ENCODE measurements at places on chromosomes 7 and 10.

DNA sequence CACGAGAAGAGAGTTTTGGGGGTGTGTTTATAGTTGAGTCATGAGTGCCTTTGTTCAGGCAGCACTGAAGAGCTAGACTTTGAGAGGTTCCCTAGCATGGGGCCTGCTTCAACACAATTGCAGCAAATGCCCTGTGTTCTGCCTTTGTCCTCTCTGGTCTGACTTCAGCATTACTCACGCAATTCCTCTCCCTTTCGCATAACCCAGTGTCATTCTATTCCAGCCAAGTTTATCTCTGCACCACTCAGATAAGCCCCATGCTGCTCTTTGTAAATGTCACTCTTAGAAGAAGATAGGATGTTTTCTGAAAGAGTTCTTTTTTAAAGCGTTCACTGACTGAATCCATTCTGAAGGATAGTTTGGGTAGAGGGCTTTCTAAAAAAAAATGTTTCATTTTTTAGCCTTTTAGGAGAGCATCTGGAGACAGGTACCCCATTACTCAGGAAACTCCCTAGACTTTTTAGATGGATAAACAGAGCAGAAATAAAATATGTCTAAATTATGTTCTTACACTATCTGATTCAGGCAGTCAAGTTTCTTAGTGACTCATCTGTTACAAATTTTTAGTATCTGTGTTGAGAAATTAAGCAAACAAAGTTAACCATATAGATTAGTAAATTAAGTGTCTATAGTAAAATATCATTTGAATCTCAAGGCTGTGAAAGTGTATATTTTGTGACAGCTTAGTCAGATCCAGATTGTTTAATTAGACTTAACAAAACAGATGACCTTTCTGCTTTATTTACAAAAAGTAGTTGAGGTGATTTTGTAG, 318.5 kb downstream of the GPR158 start:
- DNase-seq: no peak

DNA sequence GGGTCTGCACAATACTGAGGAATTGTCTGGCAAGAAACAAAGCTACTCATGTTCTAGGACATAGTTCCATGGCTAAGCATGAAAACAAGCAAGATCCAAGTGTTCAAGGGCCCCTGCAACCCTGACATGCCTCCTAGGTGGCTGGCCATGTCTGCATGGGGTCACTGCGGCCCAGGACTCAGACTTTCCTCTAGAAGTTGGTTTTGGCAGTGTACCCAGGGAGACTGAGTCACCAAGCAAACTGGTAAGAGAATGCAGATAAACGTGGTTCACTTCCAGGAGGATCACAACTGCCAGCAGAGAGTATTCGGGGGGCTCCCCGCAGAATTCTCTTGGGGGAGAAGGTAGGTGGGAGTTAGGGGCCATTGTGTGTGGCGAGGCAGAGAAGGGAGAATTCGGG, 7.4 kb upstream of the PFKFB3 start:
- no peak for DNase-seq

GRCh38 chr10:69952069-69952800, 100.4 kb upstream of the MACROH2A2 start:
- DNase-seq: no peak

DNA sequence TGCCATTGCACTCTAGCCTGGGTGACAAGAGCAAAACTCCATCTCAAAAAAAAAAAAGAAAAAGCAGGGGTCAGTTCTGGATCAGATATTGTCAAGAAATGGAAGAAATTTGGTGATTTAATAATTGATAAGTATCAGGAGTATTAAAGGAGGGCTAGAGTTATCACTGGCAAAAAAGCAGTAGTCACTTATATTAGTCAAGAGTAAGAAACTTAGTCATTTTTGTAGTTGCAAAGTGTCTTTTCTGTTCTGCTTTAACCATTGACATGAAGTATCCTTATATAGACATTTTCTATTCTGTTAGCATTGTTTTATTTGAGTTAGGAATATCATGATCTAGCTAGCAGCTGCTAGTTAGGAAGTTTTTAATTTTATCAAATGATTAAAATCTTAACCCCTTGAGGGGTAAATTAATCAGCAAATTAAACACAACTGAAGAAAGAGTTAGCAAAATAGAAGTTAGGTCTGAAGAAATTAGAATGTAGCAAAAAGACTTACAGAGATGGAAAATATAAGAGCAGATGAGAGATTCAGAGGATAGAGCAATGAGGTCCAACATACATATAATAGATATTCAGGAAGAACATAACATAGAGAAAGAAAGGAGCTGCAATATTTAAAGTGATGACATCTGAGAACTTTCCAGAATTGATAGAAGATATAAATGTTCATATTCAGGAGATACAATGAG, 7.3 kb upstream of the CCDC6 start:
- DNase-seq: no peak

GRCh38 chr7:139033346-139034114, 2.3 kb downstream of the ZC3HAV1L start:
- DNase-seq: no peak

DNA sequence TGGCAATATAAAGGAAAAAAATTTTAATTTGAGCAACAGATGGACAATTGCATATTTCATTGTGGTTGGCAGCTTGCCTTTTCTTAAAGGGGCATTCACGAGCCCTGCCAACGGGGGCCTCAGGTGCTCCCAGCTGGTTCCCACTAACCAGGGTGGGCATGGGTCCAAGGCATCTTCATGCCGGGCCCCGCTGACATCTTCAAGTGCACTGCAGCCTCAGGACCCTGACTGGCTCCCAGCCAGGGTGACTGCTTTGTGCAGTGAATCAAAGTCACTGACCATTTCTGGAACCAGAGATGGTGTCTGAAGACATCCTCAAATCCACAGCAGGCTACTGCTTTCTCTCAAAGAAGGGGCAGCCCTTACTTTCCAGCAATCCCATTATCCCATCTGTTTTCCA, 275.2 kb upstream of the MGMT start:
- DNase-seq: no peak

GRCh38 chr7:106982415-106982814, 62.1 kb upstream of the PRKAR2B start:
- DNase-seq: no peak

GRCh38 chr7:110888641-110889040, 202.3 kb upstream of the LRRN3 start:
- DNase-seq: no peak

DNA sequence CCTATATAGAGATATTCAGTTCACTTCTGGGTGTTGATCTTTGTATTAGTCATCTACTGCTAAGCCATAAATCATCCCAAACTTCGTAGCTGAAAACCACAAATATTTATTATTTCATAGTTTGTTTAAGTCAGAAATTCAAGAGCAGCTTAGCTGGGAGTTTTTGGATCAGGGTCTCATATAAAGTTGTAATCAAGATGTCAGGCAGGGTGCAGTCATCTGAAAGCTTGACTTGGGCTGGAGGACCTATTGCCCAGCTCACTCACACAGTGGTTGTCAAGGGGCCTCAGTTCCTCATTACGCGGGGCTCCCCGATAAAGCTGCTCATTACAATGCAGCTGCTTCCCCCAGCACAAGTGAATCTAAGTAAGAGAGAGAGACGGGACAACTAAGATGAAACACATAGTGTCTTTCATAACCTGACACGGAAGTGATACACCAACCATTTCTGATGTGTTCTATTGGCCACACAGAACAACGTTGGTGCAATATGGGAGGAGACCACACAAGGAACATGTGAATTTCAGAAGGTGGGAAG, 15.7 kb downstream of the PPP1R3C start:
- no peak for DNase-seq

GRCh38 chr7:35313575-35313974, 59.7 kb upstream of the TBX20 start:
- no peak for DNase-seq

- no peak for DNase-seq
Measured at GRCh38 chr7:113076703-113077102, 9.9 kb downstream of the GPR85 start.

- no peak for DNase-seq
Measured at GRCh38 chr10:31126593-31126992, 94.9 kb upstream of the ZNF438 start.

- no peak for DNase-seq
Measured at GRCh38 chr10:101354328-101355071, 535 bp downstream of the BTRC start.

DNA sequence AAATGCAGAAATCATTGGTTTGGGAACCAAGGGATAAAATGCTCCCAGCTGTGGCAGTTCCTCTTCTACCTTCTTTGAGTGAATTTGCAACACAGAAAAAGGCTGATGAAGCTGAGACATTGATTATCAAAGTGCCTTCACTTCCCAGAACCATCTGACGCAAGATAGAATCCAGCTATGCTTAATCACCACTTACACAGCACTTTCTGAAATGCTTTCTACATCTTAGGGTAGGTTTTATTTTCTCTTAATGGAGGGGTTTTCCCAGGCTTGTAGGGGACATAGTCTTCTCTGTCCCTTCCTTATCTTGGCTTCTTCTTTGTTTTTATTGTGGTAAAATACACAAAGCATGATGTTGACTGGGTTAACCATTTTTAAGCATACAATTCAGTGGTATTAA, 332.6 kb upstream of the ZNF32 start:
- DNase-seq: no peak

- no peak for DNase-seq
Measured at GRCh38 chr7:519484-520390, at the start of gene PDGFA. Gene PDGFA (minus strand): TSS chr7:519846. CDS start chr7:519001, 845 bp downstream.

- DNase-seq: no peak
Measured at GRCh38 chr7:121541457-121541856, 145.3 kb upstream of the FAM3C start.

GRCh38 chr7:151210087-151210854, at the start of gene H2BK1:
Gene H2BK1 (minus strand): TSS chr7:151210488. CDS start chr7:151210318, 170 bp downstream.
- no peak for DNase-seq

DNA sequence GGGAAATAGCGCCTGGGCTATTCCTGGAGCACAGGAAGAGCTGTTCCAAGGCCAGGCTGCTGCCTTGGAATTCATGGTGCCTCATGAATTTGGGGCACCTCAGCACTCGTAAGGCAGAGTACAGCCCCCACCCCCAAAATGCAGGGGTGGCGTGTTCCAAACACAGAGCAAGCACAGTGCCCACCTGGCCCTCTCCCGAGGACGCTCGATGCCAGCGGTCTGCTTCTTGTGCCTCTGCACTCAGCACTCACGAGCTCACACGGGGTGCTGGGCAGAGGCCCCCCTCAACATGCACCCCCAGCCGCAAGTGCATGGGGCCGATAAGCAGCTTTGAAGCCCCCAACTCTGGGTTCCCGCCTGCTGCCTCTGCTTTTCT, 60.1 kb downstream of the ZRANB1 start:
- no peak for DNase-seq

DNA sequence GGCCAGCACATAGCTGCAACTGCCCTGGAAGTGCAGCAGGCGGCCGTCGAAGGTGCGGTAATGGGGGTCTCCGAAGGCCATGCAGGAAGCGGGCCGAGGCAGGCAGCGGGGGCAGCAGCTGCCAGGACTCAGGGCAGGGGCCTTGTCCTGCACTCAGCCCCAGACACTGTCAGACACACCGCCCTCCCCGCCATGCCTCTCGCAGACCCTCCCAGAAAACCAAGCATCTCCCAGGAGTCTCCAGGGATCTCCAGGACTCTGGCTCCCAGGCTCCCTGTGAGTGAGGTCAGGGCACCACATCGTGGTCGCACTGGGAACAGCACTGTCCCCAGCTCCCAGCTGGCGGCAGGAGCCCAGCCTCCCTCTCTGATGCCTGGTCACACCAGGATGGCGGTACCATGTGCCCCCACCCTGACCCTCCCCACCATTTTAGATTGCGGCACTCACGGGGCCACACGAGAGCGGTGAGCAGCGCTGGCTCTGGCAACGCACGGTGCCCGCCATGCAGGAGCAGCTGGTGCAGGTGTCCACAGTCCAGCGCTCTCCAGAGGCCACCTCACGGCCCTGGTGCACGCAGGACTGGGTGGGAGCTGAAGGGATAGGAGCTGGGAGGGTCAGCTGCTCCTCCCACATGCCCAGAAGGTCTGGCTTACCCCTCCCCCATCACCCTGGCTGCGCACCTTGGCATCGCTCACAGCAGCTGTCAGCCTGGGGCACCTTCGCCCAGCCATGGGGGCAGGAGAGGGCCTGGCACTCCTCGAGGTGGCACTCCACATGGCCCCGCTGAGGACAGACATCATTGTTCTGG, 17.5 kb downstream of the ATP6V1F start:
- DNase-seq: no peak

DNA sequence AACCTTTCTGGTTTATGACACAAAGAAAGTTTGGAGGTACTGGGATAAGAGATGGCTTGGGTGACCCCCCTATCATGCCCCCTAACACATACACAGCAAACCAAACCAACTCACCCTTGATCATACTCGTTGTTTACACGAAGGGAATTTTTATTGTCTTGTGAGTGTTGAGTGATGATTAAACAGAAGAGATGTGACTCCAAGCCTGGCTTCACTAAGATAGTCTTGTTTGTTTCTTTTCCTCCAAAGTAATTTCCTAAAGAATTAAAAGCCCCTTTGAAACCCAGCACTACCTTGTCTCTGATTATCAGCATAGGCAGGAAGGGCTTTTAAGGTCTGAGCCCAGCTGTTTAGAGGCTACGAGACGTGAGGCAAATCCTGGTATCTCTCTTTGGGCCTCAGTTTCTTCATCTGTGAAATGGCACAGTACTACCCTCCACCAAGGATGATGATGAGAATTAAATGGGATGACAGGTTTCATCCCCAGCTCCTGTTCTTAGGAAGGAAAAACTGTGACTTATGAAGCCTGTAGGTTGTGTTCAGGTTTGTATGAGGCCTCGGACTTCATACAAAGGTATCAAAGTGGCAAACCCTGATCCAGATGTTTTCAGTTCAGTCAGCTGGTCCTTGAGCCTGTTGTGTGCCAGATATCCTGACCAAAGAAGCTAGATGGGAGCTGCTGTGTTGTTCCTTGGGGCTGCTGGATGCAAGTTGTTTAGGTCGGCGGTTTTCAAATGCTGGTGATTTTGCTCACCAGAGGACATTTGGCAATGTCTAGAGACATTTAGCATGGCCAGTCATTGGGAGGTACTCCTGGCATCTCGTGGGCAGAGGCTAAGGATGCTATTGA, 51.8 kb downstream of the TCF7L2 start:
- no peak for DNase-seq

DNA sequence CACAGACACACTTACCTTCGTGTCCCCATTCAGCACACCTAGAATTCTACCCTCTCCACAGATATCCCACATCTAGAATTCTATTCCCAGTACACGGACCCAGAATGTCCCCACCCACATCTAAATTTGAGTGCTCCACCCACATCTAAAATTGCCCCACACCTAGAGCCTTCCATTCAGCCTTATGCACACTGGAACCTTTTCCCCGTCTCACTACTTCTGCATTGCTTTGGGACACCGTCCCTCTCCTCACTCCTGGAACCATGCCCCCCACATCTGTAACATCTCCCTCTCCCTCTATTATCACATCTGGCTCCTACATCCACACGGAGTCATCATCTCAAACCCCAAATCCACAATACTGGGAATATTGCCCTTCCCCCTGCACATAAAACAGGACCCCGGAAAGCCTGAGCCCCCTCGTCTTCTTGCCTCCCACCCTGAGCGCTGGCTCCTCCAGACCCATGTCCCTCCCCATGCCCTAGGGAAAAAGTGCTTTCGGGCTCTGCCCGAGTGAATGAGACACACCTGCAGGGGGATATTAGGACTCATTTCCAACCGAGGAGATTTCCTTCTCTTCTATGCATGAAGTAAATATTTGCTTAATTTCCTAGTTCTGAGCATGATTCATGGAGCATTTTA, 125.8 kb upstream of the UNC5B start:
- no peak for DNase-seq
